ENCODE measurements at places on chromosomes 1 and 21.

DNA sequence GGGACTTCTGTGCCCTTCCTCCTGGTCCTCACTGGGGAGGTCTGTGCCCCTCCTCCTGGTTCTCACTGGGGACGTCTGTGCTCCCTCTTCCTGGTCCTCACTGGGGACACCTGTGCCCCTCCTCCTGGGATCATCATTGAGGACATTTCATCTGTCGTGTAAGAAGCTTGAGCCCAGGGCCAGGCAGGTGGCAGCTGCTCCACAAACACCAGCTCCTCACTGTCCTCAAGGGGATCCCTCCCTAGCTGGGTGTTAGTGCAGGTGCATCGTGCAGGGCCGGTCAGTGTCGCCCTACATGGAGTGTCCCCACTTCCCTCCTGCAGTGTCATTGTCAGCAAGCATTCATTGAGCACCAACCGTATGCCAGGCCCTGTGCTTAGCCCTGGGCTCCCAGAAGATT, 312.7 kb downstream of the PTPRU start:
- DNase-seq, result no peak

DNA sequence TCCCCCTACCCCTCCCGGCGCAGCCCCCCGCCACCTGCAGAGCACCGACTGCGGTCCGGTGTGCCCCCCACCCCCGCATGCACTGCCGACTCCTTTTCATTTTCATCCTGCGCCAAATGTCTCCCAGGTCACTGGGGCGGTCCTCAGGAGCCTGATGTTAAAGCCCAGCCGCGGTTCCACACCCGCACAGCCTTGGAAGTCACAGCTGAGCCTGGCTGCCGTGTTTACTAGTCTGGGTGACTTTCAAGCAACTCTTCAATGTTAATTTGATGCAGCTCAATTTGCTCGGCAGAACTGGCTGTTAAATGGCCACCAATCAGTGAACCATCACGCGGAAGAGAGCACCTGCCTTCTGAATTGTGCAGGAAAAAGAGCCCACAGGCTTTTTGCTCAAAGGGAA, 27.2 kb downstream of the THAP3 start:
- no peak for DNase-seq

DNA sequence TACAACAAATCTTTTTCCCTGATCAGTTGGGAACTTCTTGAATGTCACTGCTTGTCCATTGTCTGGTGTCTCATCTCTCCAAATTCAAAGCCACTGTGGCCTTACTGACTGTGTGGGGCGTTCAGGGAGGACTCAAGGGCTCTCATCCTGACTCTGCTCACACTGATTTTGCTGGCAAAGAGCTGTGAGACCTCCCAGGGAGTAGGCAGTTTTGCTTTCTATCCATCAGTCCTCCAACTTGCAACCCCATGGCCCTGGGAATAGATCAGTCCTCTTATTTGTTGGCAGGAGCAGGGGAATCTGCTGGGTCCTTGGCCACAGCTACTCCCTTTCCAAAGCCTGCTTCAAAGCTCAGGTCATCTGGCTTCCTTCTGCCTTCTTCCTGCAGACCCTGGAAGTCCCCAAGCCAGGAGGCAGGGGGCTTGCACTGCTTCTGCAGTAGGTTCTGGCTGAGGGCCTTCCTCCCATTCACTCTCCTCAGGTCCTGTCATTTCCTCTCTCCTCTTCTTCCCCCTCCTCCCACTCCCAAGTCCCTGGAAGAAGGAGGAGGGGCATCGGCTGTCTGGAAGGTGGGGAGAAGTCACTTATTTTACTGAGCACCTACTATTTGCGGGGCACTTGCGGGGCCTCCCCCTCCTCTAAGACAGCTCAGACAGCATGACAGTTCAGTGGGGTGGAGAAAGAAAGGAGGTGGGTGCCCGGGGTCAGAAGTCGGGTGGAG, 876 bp upstream of the NAV1 start:
- no peak for DNase-seq

GRCh38 chr1:200053646-200054045, 26.1 kb downstream of the NR5A2 start:
- DNase-seq, result no peak

DNA sequence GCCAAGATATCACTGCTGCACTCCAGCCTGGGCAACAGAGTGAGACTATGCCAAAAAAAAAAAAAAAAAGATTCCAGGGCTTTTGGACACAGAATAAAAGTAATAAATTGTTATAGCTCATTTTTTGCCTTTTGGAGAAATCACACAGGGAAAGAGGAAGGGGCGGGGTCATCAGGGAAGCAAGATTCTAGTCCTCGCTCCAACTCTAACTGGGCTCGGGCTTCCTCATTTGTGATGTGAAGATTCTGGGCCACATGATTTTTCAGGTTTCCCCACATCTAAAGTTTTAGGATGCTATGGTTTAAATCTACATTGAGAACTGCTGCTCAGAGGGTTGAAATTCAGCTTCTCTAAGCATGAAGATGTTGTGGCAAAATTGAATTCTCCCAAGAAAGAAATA, 179.3 kb upstream of the PLXNA2 start:
- no peak for DNase-seq

DNA sequence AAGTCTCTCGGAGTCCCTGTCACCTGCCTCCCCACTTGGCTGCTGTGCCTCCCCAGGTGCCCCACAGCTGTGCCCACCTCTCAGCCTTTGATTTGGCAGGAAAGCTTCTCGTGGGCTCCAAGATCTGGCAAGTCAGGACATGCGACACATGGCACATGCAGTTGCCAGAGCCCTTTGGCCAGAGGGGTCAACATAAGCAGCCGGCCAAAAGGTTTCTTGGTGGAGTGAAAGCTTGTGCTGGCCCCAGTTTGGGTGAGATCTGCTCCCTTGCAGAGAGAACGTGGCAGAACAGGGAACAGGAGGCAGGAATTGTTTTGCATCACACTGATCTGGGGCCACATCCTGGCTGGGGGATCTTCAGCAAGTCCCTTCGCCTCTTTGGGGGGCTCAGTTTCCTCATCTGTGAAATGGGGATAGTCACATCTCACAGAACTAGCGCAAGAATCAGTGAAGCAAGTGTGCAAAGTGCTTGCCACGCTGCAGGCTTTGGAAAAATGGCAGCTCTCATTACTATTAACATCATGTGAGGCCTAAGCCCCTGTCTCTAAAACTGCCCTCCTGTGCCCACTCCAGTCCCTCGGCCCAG, 232.6 kb downstream of the TRABD2B start:
- no peak for DNase-seq

- DNase-seq, result no peak
Measured at GRCh38 chr1:162687870-162688269, 55.6 kb downstream of the DDR2 start.

DNA sequence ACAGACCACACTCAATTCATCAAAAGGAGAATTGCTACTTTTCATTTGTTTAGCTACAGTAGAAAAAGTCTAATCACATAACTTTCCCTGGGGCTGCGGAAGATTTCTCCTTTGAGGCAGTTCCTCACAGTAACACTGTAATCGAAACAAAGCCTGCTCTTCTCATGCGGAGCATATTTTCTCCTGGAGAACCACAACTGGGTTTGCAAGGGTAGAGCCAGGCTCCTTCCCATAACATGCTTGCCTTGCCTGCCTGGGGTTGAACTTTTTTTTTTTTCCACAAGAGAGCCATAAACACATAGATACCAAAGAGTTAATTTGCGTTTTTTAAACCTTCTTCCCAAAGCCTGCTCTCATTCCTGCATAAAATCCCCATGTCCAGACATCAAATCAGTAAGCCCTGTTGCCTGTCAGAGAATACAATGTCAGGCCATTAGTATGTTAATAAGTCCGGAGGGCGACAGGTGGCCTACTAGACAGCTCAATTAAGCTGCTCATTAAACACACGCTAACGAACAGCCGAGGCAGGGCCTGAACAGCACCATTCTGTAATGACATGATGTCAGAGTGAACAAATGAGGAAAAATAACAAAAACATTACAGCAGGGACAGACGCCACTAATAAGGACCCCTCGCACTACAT, 107.1 kb upstream of the OLIG2 start:
- DNase-seq, result no peak

- DNase-seq, result no peak
Measured at GRCh38 chr1:246219508-246220030, 287.5 kb downstream of the SMYD3 start.

GRCh38 chr1:75583282-75583681, 27.6 kb downstream of the SLC44A5 start:
- no peak for DNase-seq

- no peak for DNase-seq
Measured at GRCh38 chr1:157240495-157241184, 102.4 kb upstream of the ETV3 start.

DNA sequence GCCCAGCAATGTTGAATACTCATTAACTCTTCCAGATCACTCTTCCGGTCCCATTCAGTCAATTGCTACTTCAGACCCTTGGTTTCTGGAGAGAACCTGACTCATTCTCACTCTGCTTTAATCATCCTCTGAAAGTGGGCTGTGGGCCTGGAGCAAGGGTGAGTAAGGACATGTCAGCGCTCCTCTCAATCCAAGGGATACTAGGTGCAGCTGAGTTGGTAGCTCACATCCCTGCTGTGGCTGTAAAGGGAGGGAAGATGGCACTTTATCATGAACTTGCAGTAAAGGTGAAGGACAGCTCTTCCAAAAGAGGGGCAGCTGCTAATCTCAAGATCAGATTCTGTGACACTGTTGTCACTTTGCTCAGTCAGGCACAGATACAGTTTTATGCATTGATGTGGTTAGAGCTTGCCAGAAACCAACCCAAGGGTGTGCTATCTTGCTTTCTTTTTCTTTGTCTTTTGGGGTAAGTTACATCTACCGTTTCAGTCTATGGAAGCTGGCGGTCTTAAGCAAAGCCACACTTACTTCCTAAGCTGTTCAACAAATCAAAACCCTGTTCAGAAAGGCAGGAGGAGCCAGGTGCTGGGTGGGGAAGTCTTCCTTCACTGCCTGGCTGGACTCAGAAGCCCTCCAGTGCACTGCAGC, 26.5 kb upstream of the NTPCR start:
- peak; percentile 15 for DNase-seq

- no peak for DNase-seq
Measured at GRCh38 chr1:204983136-204983535, 59.9 kb upstream of the CNTN2 start.

- no peak for DNase-seq
Measured at GRCh38 chr1:61132645-61133334, 50.4 kb downstream of the NFIA start.

- no peak for DNase-seq
Measured at GRCh38 chr21:28936036-28936435, 56.6 kb downstream of the LTN1 start.

GRCh38 chr1:999725-1000356, at the start of gene HES4:
TSS of gene HES4 (minus strand) at chr1:1000097. CDS start at chr1:999973, 124 bp downstream.
- DNase-seq, result no peak

DNA sequence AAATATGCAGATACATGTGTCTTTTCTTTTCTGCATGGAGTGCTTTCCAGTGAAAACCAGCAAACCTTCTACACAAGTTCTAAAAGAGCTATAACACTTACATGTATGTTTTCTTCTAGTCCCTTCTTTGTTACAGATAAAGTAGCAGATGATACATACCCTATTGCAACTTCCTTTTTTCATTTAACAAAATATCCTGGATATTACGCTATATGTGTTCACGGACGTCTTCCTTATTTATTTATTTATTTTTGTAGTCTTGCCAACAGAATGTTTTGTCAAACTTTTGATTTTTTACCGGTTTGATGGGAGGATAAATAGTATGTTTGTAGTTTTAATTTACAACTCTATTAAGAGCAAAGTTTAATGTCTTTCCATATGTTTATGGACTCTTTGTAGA, 5.2 kb upstream of the GALNT2 start:
- no peak for DNase-seq

GRCh38 chr1:14639291-14640050, 41.0 kb downstream of the KAZN start:
- no peak for DNase-seq

- no peak for DNase-seq
Measured at GRCh38 chr1:208221291-208221622, 22.9 kb downstream of the PLXNA2 start.

DNA sequence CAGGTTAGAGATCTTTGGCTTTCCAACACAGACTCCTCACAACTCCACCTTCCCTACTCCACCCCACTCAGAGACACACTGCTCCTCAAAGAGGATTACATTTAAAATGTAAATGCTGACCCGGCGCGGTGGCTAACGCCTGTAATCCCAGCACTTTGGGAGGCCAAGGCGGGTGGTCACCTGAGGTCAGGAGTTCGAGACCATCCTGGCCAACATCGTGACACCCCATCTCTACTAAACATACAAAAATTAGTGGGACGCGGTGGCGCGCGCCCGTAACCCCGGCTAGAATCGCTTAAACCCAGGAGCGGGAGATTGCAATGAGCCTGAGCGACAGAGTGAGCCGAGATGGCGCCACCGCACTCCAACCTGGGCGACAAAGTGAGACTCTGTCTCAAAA, 1.8 kb upstream of the ANP32E start:
- no peak for DNase-seq

DNA sequence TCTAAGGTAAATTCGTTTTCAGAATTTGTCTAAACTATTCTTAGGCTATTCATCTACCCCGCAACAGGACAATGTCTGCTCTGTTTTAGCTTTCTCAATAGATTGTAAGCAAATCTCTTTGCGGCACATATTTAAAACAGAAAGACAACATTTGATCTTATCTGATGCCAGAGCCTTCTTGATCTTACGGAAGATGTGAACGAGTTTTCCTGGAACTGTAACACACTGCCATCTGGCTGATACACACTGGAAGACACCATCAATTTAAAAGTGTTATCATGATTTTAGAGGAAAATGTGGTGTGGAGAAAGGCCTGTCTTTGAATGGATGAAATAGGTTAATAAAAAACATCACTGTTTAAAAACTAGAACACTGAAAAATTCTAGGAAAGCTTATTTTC, 36.1 kb downstream of the COA6 start:
- peak; percentile 75 for DNase-seq

DNA sequence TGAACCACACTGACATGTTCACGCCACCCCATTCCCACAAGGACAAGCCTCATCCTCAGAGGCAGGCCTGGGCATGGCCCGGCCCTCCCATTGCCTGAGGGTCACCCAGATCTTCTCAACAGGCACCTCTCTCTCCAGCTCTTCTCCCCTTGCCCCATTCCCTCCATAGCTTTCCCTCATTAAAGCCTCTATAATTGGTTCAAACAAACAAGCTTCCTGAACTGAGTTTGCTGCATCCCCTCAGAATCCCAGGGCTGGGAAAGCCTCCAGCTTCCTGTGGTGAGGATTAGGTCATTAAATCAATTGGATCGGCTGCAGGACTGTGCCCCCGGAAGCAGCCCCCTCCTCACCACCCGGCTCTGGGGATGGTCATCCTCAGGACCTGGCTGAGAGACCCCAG, 18.9 kb downstream of the CTNNBIP1 start:
- DNase-seq, result no peak

DNA sequence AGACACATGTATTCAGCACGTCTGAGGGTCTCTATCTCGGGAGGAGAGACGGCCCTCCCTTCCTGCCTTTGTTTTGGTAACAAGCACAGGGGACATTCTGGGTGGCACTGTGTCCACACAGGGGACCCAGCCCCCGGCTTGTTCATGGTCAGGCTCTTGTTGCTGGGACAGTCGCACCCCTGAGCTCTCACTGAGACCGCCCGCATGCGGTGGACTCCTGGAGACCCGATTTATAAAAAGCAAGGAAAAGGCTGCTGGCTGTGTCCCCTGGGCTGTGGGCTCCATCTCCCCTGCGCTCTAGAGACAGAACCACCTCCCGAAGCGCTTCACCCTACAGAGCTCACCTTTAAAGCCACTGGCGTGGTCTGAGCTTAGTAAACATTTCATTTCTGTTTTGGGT, 103.4 kb downstream of the WDR4 start:
- DNase-seq, result no peak

- peak; percentile 65 for DNase-seq
Measured at GRCh38 chr1:223712194-223712849, at the start of gene CAPN2. TSS of gene CAPN2 (plus strand) at chr1:223712539. CDS start at chr1:223712641, 102 bp downstream.
